NCI-H1436 treated with DMSO at 0.1 percent for 48 hours (cell line): ENCODE measurements at places on chromosomes 13 and 19.

- no peak for DNase-seq
Observed at GRCh38 chr13:87274209-87274819, 396.9 kb upstream of the SLITRK5 start.

DNA sequence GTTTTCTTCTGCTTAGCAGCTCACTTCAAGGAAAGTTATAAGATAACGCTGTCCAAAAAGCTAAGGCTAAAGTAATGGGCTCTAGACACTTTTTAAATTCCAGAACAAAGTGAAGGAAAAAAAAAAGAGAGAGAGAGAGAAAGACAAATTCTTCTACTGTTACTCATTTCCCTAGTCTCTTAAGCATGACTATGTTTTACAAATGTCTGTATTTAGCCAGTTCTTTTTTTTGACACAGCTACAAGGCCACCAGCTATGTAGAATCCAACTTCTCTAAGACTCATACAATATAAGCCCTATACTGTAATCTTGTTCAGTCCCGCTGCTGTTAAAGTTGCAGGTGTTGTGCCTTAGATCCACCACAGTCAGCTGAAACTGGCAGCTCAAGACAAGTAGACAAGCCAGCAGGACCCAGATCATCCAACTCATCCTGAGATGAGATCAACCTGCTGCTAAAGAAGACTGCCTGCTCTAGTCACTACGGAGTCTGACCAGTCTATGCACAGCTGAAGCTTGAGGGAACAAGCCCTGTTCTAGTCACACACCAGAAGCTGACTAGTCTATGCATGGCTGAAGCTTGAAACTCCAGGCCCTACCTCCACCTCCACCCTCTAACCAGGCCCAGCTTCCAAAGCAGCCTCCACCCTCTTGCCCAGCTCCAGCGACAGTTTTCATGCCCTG lies 10.3 kb upstream of the ZNF83 start:
- DNase-seq: no peak

DNA sequence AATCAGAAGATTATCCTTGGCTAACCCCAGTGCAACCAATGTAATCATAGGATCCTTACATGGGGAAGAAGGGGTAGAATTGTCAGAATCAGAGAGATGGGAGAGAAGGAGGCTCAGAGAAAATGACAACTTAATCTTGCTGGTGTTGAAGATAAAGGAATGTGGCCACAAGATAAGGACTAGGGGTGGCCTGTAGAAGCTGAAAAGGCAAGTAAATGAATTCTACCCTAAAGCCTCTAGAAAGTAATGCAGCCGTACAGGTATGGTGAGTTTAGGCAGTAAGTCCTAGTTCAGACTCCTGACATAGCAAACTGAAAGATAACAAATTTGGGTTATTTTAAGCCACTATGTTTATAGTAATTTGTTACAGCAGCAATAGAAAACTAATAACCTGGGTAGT lies 718.5 kb downstream of the SLITRK6 start:
- DNase-seq: no peak

- DNase-seq: no peak
Observed at GRCh38 chr13:33636243-33636642, 181.7 kb upstream of the RFC3 start.

- DNase-seq: no peak
Observed at GRCh38 chr13:103788061-103788652, 721.9 kb upstream of the SLC10A2 start.

DNA sequence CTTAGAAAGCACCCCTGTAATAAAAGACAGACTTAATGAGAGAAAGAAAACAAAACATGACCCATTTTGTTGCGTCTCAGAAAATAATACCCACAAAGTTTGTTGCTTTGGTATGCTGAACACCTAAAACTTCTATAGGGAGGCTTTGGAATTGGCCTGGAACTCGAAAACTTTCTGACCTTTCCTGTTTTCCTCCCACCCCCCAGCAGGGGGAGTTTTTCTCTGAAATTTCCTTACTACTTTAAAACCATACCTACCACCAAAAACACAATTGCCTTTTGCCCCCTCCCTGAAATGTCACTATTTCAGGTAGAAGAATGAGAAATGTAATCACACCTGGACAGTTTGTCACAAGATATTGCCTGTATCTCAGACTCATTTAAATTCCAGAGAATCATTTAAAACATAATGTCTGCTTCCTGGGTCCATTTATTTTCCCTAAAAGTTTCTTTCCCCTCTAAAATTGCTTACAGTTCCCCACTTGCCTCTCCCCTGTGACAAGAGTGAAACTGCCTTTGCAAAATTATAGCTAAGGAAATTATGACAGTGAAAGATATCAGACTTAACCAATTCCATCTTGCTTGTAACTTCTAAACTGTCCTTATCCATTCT lies 2700.2 kb downstream of the PCDH9 start:
- DNase-seq: no peak

GRCh38 chr13:52348071-52348470 lies 57.9 kb downstream of the THSD1 start:
- no peak for DNase-seq
